Activated CD8-positive, alpha-beta memory T cell treated with anti-CD3 and anti-CD28 coated beads for 1 hour (primary cell): ENCODE measurements at places on chromosomes 12 and 14.

GRCh38 chr12:121538699-121539061, 42.1 kb downstream of the KDM2B start:
- no peak for DNase-seq

- no peak for DNase-seq
Observed at GRCh38 chr12:113140706-113141105, 5.1 kb upstream of the RASAL1 start.

DNA sequence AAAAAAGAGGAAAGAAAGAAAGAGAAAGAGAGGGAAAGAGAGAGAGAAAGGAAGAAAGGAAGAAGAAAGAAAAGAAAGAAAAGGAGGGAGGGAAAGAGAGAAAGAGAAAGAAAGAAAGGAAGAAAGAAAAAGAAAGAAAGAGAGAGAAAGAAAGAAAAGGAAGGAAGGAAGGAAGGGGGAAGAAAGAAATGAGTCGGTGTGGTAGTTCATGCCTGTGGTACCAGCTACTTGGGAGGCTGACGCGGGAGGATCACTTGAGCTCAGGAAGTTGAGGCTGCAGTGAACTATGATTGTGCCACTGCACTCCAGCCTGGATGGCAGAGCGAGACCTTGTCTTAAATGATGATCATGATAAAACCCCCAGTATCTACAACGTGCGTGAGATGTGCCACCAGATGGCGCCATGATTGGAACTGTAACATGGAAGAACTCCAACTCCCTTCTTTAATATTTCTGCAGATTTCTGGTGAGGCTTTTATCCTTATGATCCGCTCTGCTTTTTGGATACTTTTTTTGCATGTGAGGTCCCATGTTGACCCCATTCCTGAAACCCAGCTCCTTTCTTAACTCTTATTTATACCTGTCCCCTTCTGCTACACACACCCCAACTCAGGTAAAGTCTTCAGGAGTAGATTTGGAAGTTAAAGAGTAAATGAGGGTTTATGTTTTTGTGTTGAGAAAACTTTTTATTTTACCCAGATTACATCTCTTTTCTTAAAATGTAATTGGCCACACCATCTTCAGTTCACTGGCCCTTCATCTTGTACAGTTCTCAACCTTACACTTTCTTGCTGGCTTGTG, 25.6 kb downstream of the RNASE10 start:
- peak; percentile 43 for DNase-seq

GRCh38 chr12:65335021-65335714, 56.7 kb downstream of the MSRB3 start:
- no peak for DNase-seq

- no peak for DNase-seq
Observed at GRCh38 chr14:75252254-75252837, 26.3 kb upstream of the FOS start.

DNA sequence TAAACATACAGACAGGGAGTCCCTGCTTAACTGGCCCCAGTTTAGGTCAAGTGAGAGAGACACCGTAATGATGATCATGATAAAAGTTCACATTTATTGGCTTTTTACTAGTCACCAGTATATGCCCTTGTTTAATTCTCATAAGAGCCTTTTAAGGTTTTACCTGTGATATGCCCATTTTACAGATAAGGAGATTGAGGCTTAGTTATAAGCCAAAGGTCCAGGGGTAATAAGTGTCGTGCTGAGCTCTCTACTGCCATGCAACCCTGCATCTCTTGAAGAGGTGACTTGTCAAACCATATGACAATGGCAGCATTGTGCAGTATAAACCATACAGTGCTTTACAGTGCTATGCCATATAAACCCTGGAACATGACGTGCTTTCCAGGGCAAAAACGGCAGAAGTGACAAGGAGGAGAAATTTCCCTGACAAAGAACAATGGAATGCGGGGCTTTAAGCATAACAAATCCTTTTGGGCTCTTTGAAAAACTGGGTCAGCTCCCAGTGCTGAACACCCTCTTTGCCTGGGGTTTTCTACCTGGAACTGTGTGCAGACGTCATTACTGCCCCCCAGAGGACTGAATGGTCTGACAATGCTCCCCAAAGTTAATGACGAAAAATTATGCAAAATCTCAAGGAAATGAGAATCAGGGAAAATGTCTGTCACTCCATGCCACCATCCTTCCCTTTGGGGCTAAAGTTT, 59.7 kb upstream of the C14orf132 start:
- no peak for DNase-seq

GRCh38 chr14:32560209-32560857, 231.2 kb downstream of the AKAP6 start:
- no peak for DNase-seq

GRCh38 chr12:110458756-110459155, 8.6 kb upstream of the ARPC3 start:
- no peak for DNase-seq

DNA sequence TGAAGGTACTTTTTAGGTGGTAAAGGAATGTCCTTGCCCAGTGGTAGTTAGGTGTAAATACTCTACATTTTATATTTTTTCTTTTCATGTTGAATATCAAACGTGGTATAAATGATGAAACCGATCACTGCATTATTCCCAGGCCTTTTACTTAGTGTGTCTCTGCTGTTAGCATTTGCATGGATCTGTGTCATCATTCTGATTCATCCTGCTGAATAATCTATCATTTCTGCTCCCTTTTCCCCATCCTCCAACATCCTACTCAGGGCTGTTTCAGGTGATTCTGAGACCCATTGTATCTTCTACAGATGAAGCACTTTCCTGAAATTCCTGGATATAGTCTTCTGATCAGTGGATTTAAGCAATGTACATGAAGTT, 61.0 kb upstream of the PTHLH start:
- no peak for DNase-seq

DNA sequence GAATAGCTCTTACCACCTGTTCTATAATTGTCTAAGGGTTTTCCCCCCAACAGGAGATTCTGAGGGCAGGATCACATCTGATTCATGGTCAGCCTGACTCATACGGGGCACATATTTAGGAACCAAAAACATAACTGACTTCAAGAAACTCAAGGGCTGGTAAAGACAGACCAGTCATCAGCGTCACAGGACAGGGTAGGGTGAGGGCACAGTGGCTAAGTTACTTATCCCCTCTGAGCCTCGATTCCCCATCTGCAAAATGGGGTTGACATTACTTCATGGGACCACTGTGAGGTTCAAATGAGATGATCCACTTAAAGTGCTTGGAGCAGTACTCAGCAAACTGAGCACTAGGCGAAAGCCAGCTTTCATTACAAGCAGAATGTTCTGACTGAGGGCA, 606 bp downstream of the CINP start:
- DNase-seq = no peak

GRCh38 chr12:50778663-50779590, 15.0 kb downstream of the ATF1 start:
- no peak for DNase-seq

- peak; percentile 10 for DNase-seq
Observed at GRCh38 chr14:50559990-50560930, at the start of gene ATL1. TSS of gene ATL1 (plus strand) at chr14:50560145. CDS start at chr14:50560266, 121 bp downstream.

DNA sequence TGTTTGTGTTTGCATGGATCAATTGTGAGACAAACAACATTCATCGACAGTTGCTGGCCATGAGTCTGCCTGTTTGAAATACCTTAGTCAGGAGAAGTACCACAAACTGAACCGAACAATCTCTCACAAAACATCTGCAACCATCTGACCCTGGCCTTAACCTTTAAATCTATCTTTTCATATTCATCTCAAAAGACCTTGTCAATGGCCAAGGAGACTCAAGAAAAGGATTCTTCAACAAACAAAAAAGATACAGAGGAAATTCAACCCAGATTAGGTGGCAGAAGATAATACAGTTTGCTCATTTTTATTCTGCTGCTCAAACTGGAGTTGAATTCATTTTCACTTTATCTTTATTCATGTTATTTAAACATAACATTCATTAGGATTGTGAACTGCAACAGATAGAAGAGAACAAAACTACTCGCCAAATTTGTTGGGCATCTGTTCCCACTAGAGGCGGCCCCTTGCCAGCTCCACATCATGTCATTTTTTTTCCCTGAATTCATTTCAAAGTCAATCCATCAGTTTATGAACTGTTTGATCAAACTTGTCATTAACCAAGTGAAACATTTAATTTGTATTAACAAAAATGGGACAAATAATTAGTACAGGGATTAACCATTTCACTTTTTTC, 152.3 kb upstream of the OTX2 start:
- DNase-seq = no peak

DNA sequence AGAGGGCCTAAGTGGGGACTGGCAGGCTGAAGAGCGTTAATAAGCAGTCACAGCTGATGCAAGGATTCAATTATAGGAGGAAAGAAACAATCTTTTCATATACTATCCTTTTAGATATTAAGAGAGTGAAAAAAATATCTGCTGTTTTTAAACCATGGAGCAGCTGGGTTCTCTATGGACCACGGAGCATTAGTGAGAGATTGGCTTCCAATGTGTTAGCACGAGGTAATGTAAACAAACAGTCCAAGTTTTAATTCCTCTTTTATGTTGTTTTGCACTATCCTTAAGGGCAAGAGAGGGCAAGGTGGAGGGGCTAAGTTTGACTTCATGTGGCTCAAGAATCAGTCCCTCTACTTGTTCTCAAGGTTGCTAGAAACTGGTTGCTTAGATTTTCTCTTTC, 30.9 kb downstream of the CDKN1B start:
- no peak for DNase-seq

GRCh38 chr12:68972595-68972994, 39.6 kb upstream of the CPM start:
- no peak for DNase-seq

GRCh38 chr14:64340560-64341196, 46.5 kb upstream of the ESR2 start:
- no peak for DNase-seq

- no peak for DNase-seq
Observed at GRCh38 chr12:85610194-85610593, 226.0 kb downstream of the RASSF9 start.

GRCh38 chr12:89544022-89544421, 18.2 kb upstream of the POC1B start:
- DNase-seq = no peak

GRCh38 chr12:66092559-66093269, 37.8 kb downstream of the LLPH start:
- DNase-seq = no peak

GRCh38 chr12:24069532-24070395, 120.3 kb upstream of the SOX5 start:
- no peak for DNase-seq

- no peak for DNase-seq
Observed at GRCh38 chr12:47397664-47398281, 308.1 kb downstream of the RPAP3 start.

- no peak for DNase-seq
Observed at GRCh38 chr12:106299202-106299774, 3.2 kb upstream of the TCP11L2 start.

DNA sequence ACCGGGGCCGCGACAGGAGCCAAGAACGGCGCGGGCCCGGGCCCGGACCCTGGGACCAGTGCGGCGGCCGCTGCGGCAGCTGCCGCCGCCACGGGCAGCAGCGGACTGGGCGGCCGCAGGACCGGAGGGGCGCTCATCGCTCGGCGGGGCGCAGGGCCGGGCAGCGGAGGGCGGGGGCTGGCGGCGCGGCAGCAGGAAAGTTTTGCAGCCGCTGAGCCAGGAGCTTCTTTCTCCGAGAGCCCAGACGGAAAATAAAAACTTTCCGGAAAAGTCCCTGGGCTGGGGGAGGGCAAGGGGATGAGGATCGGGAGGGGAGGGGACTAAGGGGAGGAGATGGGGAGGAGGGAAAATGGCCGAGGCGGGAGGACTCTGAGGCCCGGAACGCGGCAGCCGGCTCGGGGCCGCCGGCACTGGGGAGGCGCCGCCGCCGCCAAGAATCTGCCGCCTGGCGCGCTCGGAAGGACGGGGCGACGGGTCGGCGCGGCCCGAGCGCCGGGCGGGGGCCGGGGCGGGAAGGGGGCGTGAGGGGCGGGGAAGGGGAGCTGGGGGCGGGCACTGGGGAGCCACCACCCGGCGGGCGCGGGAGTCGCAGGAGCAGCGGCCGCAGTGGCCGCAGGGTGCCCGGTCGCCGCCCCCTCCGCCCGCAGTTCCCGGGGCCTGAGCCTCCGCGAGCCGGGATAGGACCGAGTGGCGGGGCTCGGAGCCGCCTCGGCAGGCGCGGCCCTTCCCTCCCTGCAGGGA, at the start of gene PRKD1:
TSS of gene PRKD1 (minus strand) at position 472 of the 741 bp plus-strand sequence.
- no peak for DNase-seq

DNA sequence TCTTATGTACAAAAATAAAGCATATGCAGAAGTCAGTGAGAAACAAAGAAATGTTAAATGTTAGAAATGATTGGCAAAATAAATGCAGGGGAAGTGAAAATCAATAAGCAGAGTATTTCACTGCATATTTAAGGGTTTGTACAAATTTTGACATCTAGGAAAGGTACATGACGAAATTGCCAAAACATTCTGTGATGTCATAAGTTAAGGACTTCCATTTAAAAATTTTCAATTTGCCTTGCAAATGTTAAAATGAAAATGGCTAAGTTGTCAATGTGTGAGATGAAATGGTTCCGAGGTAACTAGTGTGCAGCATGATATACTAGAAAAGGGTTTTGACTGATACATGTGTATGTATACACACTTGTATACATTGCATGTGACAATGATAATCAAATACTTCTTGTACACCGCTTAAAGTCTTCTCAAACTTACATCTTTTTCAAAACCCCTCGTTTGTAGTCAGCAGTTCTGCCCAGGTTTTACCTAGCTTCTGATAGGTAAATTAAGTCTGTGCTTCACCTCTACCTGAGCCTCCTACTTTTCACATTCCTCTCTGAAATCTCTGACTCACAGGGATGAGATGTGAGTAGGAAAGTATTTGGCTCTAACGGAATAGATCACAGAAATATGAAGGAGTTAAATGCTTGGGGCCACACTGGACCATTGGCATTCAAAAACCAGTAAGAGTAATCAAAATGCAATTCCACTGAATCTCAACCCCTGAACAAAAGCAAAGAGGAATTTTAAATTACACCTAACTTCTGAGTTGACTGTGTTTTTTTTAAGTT, 442.4 kb upstream of the FOXG1 start:
- no peak for DNase-seq

- DNase-seq = peak; percentile 10
Observed at GRCh38 chr14:76352639-76353281, 23.2 kb upstream of the ESRRB start.

DNA sequence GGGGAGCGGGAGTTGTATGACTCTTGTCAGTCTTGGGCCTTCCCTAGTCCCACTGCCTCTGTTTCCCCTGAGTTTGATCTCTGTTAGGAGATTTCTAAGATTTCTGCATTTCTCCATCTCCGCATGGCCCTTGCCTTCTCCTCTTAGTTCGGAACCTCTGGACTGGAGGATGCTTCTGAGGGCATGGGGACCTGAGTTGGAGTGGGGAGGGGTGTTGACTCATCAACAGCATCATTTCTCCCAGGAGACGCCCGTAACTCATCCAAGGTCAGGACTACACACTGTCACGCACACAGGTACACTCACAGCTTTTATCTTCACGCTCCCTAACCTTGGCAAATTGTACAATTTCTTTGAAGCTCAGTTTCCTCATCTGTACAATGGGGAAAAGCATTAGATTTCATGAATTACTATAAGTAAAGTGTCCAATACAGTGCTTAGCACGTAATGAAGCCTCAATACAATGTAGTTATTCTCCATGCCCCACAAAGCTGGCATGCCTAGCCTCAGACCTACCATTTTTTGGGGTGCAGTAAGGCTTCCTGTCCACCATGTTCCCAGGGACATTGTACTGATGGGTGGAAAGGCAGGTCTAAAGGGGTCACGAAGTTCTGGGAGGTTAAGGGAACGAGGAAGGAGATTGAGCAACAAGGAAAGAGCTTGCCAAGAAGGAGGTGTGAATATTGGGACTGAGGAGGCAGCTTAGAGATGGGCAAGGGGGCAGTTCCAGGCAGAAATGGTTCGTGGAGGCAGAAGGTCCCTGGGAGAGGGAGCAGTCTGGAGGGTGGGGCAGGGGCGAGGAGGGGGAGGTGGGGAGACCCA, 600 bp upstream of the LAG3 start:
- no peak for DNase-seq

GRCh38 chr12:132852496-132852895, 23.8 kb upstream of the GOLGA3 start:
- no peak for DNase-seq
